ENCODE measurements at places on chromosomes 4 and X. TPM values are rescaled to one million over a fixed set of nuclear protein-coding genes. Genes with fewer than 3 reads are reported as not detected.

DNA sequence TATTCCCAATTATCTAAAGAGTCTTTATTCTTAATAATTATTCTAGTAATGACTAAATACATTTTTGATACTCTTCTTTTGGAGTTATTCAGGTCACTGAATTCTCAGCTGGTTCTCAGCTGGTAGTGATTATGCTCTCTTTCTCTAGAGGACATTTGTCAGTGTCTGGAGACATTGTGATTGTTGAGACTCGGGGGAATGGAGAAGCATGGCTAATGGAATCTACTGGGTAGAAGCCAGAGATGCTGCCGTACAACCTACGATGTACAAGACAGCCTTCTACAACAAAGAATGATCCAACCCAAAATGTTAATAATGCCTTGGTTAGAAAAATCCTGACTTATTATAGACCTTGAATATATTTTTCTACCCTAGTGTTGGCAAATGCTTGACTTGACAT is 149.2 kb upstream of the ANKRD50 start:
- H3K4me3 ChIP-seq, result no peak overlapping the region
- no peaks in the 10 kb centered on the region for H3K4me1 ChIP-seq
- no peaks in the 10 kb centered on the region for H3K27me3 ChIP-seq
- no peak for DNase-seq
- no peaks in the 10 kb centered on the region for H3K36me3 ChIP-seq

Gene TRO
- not detected for polyA plus RNA-seq

GRCh38 chr4:114690571-114690970 is 92.0 kb downstream of the UGT8 start:
- H3K27me3 ChIP-seq, result peaks cover 5% of the 10 kb centered on the region
- no peaks in the 10 kb centered on the region for H3K36me3 ChIP-seq
- H3K4me1 ChIP-seq, result no peaks in the 10 kb centered on the region
- no peak overlapping the region for H3K27ac ChIP-seq
- DNase-seq, result no peak

- H3K27me3 ChIP-seq, result peaks cover 6% of the 10 kb centered on the region
- DNase-seq, result no peak
- H3K4me3 ChIP-seq, result no peak overlapping the region
- peaks cover 8% of the 10 kb centered on the region for H3K36me3 ChIP-seq
Observed at GRCh38 chrX:19924285-19924684, 36.9 kb upstream of the SH3KBP1 start.

Gene HPGD
- 2.3 TPM for polyA plus RNA-seq

Gene ARHGAP36
- polyA plus RNA-seq, result not detected

- peaks cover 29% of the 10 kb centered on the region for H3K27me3 ChIP-seq
- peak overlapping the region; percentile 98 for H3K27ac ChIP-seq
- no peaks in the 10 kb centered on the region for H3K36me3 ChIP-seq
- H3K4me1 ChIP-seq, result peaks cover 67% of the 10 kb centered on the region
Observed at GRCh38 chrX:72100824-72101351, 30.8 kb downstream of the RTL5 start.

Gene PPARGC1A
- not detected for polyA plus RNA-seq

Gene AMTN
- not detected for polyA plus RNA-seq

DNA sequence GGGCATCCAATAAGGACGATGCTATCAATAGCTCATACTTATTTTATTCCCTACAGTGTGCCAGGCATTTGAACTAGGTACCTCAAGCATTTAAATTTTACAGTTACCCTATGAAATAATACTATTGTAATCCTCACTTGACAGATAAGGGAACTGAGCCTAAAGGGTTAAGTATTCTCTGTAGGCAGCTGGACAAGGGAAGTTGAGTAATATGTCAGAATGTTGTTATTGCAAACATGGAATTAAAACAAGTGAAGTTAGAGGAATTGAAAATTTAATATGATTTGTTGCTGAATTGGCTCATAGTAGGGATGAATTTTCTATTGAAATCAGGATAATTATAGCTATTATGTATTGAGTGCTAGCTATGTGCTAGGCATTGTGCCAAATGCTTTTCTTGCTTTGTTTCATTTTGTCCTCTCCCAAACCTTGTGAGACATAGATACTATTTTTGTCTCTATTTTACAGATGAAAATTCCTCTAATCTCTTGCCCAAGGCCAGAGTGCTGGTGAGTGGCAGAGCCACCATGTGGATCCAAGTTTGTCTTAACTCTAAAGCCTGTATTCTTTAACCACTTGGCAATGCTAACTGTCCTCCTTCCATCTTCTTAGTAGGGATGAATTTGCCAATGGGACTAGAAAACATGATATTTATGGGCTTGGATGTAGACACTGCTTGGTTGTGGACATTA is 58.1 kb downstream of the TMEM164 start:
- DNase-seq, result no peak
- no peaks in the 10 kb centered on the region for H3K36me3 ChIP-seq
- no peak overlapping the region for H3K27ac ChIP-seq
- no peaks in the 10 kb centered on the region for H3K4me1 ChIP-seq
- H3K27me3 ChIP-seq, result no peaks in the 10 kb centered on the region

DNA sequence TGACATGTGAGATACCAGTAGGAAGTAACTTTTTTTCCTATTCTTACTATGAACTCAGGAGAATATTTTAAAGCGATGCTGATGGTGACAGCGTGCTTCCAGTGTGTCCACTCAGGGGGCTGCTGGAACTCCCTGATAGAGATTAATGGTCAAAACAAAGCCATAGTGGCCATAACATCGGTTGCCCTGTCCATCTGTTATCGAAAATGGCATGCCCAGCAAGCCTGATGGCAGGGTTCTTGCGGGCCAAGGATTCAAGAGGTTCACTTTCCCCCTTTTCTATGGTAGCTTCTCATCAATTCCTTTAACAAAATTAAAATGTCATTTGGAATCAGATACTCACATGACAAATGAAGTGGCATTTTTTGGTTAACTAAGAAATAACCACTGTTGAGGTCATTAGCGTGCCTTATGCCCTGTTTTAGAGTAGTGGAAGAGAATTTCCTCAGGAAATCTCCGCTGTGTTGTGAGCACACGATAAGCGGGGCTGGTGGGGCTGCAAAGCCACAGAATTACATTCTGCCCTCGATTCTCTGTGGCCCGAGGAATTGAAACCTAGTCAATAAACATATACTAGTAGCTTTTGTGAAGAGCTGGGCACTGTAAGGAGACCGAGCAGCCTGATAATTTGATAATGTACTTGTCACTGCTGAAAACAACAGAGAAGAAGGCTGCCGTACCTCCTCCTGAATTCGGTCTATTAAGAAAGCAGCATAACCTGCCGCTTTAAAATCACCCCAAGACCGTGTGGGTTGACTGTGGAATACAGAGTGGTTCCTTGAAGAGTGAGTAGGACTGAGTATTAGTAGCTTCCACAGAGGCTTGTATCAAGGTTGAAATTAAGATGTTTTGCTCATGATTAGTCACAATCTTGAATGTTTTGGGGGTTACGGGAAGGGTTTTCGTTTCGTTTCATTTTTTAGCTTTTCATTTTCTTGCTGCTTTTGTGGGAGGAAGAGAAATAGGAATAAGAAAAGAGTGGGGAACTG is 46.7 kb downstream of the PTCHD1 start:
- peak overlapping the region; percentile 1 for H3K4me3 ChIP-seq
- no peak for DNase-seq
- H3K27me3 ChIP-seq, result peaks cover 7% of the 10 kb centered on the region
- no peak overlapping the region for H3K27ac ChIP-seq
- no peaks in the 10 kb centered on the region for H3K36me3 ChIP-seq

GRCh38 chrX:65196758-65197360 is 220.6 kb upstream of the ZC4H2 start:
- H3K4me1 ChIP-seq, result no peaks in the 10 kb centered on the region
- DNase-seq, result no peak
- H3K36me3 ChIP-seq, result no peaks in the 10 kb centered on the region
- H3K27me3 ChIP-seq, result no peaks in the 10 kb centered on the region
- no peak overlapping the region for H3K27ac ChIP-seq

- H3K4me3 ChIP-seq, result no peak overlapping the region
- H3K36me3 ChIP-seq, result peaks cover 64% of the 10 kb centered on the region
- no peak for DNase-seq
- H3K27ac ChIP-seq, result no peak overlapping the region
Observed at GRCh38 chr4:13601048-13601447, 26.5 kb downstream of the BOD1L1 start.

DNA sequence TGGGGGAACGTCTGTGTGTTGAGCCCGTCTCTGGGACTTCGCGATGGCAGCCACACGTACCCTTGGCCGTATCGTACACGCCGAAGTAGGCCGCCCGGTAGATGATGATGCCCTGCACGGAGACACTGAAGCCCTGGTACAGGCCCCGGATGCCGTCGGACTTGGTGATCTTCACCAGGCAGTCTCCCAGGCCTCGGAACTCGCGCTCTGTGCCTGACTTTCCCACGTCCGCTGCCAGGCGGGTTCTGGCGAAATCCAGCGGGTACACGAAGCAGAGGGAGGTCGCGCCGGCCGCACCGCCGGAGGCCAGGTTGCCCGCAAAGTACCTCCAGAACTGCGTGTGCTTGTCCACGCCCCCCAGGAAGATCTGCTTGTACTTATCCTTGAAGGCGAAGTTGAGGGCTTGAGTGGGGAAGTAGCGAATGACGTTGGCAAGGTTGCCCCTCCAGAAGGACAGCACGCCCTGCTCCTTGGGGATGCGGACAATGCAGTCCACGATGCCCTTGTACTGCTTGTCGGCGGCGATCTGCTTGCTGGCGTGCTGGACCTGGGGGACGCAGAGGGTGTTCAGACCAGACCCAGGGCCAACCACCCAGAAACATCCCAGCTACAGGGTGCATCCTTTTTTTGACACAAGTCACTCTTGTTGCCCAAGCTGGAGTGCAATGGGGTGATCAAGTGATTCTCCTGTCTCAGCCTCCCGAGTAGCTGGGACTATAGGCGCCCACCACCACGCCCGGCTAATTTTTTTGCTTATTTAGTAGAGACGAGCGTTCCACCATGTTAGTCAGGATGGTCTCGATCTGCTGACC is 2.5 kb downstream of the SLC25A6 start:
- DNase-seq, result no peak
- no peak overlapping the region for H3K27ac ChIP-seq
- peak overlapping the region; percentile 64 for H3K4me3 ChIP-seq
- peaks cover 23% of the 10 kb centered on the region for H3K27me3 ChIP-seq
- H3K36me3 ChIP-seq, result peaks cover 18% of the 10 kb centered on the region
- H3K4me1 ChIP-seq, result peaks cover 39% of the 10 kb centered on the region

DNA sequence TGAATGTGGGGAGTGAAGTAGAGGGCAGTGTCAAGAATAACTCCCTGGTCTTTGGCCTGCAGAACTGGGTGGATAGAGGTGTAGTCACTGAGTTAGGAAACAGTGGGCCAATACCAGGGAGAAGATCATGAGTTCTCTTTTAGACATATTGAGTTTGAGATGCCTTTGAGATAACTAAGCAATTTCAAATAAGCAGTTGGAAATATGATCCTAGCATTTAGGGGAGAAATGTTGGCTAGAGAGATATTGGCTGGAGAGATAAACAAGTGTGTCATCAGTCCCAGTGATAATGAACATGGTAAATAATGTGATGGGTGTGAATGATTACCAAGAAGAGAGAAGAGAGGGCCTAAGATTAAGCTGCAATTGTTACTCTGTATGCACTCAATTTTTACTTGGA is 95.3 kb upstream of the HPRT1 start:
- H3K4me1 ChIP-seq, result no peaks in the 10 kb centered on the region
- H3K4me3 ChIP-seq, result no peak overlapping the region
- no peak overlapping the region for H3K27ac ChIP-seq
- H3K27me3 ChIP-seq, result no peaks in the 10 kb centered on the region
- no peaks in the 10 kb centered on the region for H3K36me3 ChIP-seq

Gene BMPR1B
- polyA plus RNA-seq, result not detected

Gene NWD2
- not detected for polyA plus RNA-seq

- no peak for DNase-seq
- H3K4me3 ChIP-seq, result no peak overlapping the region
- peaks cover 13% of the 10 kb centered on the region for H3K36me3 ChIP-seq
- H3K27me3 ChIP-seq, result no peaks in the 10 kb centered on the region
- H3K27ac ChIP-seq, result no peak overlapping the region
- no peaks in the 10 kb centered on the region for H3K4me1 ChIP-seq
Observed at GRCh38 chr4:73053076-73053475, 16.4 kb downstream of the COX18 start.

Gene FABP2
- not detected for polyA plus RNA-seq

Gene NKAP
- 1.3 TPM for polyA plus RNA-seq

DNA sequence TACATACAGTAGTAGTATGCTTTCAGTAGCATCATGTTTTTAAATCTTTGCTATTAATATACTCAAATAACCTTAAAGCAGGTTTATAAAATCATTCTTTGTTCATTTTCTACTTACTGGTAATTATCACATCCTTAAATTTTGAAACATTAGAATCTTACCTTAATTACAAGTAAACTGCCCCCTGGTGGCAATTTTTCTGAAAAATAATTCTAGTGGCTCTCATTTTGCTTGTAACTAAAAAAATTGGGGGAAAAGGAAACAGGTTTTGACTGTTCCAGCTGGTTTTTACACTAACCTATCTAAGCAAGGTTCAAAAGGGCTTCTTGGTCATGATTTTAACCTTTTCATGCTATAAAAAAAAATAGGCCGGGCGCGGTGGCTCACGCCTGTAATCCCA is 18.5 kb upstream of the DCAF4L1 start:
- H3K4me1 ChIP-seq, result no peaks in the 10 kb centered on the region
- no peak overlapping the region for H3K4me3 ChIP-seq
- H3K27ac ChIP-seq, result no peak overlapping the region
- no peaks in the 10 kb centered on the region for H3K27me3 ChIP-seq

GRCh38 chr4:79170077-79170476 is 155.8 kb downstream of the NAA11 start:
- no peaks in the 10 kb centered on the region for H3K36me3 ChIP-seq
- H3K4me3 ChIP-seq, result no peak overlapping the region
- no peaks in the 10 kb centered on the region for H3K4me1 ChIP-seq

Gene UGT2B10
- not detected for polyA plus RNA-seq

- DNase-seq, result no peak
- H3K36me3 ChIP-seq, result no peaks in the 10 kb centered on the region
- H3K27me3 ChIP-seq, result no peaks in the 10 kb centered on the region
- no peak overlapping the region for H3K27ac ChIP-seq
- H3K4me3 ChIP-seq, result no peak overlapping the region
- no peaks in the 10 kb centered on the region for H3K4me1 ChIP-seq
Observed at GRCh38 chr4:127732623-127733328, 2.6 kb downstream of the SLC25A31 start.

DNA sequence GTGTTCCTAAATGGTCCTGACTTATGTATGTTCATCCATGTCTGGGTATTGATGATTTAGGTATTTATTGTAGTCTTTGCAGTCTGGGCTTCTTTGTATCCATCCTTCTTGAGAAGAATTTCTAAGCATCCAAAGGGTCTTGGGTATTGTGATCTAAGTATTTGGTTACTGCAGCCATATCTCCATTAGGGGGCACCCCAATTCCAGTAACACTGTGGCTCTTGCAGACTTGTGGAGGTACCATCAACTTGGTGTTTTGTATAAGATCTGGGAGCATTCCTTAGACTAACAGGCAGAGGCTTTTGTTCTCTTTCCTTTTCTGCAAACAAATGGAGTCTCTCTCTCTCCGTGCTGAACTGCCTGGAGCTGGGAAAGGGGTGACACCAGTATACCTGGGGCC is 113.7 kb upstream of the NEXMIF start:
- H3K4me1 ChIP-seq, result no peaks in the 10 kb centered on the region
- H3K4me3 ChIP-seq, result no peak overlapping the region
- H3K27ac ChIP-seq, result no peak overlapping the region
- H3K36me3 ChIP-seq, result no peaks in the 10 kb centered on the region
- H3K27me3 ChIP-seq, result peaks cover 9% of the 10 kb centered on the region
- no peak for DNase-seq

Gene RBMXL3
- polyA plus RNA-seq, result not detected

GRCh38 chr4:38791010-38791409 is 8.2 kb upstream of the TLR10 start:
- DNase-seq, result no peak
- no peak overlapping the region for H3K4me3 ChIP-seq
- H3K27me3 ChIP-seq, result no peaks in the 10 kb centered on the region
- peaks cover 37% of the 10 kb centered on the region for H3K36me3 ChIP-seq
